Cerebellum (tissue), 4 donors: ENCODE measurements at places on chromosomes 6 and 20. TPM values are rescaled to one million over a fixed set of nuclear protein-coding genes. Genes with fewer than 3 reads are reported as not detected.

DNA sequence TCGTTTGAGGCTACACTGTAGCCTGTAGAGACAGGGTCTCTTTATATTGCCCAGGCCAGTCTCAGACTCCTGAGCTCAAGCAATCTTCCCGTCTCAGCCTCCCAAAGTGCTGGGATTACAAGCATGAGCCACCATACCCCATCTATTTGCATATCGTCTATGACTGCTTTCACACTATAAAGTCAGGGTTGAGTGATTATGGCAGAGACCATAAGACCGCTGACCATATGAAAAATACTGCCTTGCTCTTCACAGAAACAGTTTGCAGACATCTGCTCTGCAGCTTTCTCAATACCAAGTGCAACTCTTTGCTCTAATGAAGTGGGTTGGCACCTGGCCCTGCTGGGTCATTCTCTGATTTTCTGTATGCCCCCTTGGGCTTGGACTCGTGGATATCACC, 79.5 kb upstream of the PAK5 start:
- DNase-seq = no peak

The ATRN gene
- total RNA-seq = 44.6 TPM

GRCh38 chr6:150887978-150888563, 22.6 kb downstream of the MTHFD1L start:
- no peak for DNase-seq

The PNPLA1 gene
- not detected for total RNA-seq
